ENCODE measurements at places on chromosomes 7 and 10. TPM values are rescaled to one million over a fixed set of nuclear protein-coding genes. Genes with fewer than 3 reads are reported as not detected.

DNA sequence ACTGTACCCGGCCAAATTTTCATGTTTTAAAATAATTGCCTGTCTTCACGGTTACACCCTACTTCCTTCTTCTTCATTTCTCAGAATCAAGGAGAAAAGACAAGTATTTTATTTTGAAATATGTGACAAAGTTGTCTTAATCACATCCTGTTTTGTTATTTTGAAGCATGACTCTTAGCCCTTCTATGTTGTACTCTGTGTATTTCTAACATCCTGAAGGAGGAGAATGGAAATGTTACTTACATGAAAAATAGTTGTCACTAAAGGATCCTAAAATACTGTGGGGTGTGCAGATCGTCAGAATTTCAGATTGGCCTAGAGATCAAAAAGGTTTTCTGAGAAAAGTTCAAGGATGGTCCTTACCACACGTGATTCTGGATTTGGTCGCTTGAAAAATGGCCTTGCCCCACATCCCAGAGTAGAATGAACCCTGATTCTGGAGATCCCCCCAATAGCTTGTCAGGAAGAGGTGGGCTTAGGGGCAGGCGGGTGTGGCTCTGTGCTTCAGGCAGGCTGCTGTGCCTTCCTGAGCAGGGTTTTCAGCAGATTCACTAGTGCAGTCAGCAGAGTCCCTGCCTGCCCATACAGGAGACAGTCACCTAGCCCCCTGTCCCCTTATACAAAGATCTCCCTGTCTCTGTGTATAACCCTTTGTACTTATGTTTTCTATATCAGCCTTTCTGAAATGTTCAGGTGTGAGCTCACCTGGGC lies 8.6 kb downstream of the UPP1 start:
- H3K4me1 ChIP-seq = peaks cover 53% of the 10 kb centered on the region
- H3K27ac ChIP-seq = peak overlapping the region; percentile 29
- no peaks in the 10 kb centered on the region for H3K27me3 ChIP-seq
- H3K36me3 ChIP-seq = peaks cover 70% of the 10 kb centered on the region
- no peak for DNase-seq
- no peak overlapping the region for H3K4me3 ChIP-seq

GRCh38 chr10:42951486-42952251 lies 125.2 kb upstream of the RET start:
- peaks cover 13% of the 10 kb centered on the region for H3K27me3 ChIP-seq
- H3K27ac ChIP-seq = no peak overlapping the region
- H3K4me1 ChIP-seq = peaks cover 15% of the 10 kb centered on the region

DNA sequence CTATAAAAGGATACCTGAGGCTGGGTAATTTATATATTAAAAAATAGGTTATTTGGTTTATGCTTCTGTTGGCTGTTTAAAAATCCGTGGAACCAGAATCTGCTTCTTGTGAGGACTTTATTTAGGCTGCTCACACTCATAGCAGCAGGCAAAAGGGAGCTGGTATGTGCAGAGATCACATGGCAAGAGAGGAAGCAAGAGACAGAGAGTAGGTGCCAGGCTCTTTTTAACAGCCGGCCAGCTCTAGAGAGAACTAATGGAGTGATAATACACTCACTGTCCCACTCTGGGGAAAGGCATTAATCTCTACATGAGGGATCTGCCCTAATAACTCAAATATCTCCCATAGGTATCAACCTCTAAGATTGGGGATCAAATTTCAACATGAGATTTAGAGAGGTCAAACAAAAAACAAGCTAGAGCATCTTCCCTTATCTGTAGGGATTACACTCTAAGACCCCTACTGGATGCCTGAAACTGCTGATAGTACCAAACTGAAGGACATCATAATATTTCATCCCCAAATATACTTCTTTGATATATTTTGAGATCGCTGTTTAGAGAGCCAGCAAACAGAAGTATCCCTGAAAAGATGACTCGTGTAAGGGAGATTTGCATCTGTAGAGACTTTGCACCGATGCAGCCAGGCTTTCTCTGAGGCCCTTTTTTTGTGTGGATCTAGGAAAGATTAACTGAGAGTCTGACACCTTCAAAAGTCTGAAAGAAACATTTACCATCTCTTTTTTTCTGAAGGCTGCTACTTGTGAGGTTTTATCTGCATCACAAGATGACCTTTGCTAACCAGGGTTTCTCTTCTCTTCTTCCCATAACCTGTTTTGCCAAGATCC lies 717.0 kb upstream of the MBL2 start:
- H3K27ac ChIP-seq = no peak overlapping the region
- no peaks in the 10 kb centered on the region for H3K4me1 ChIP-seq
- no peaks in the 10 kb centered on the region for H3K36me3 ChIP-seq
- H3K27me3 ChIP-seq = no peaks in the 10 kb centered on the region
- no peak for DNase-seq

- H3K27ac ChIP-seq = no peak overlapping the region
- no peaks in the 10 kb centered on the region for H3K27me3 ChIP-seq
- DNase-seq = no peak
- peaks cover 10% of the 10 kb centered on the region for H3K4me1 ChIP-seq
Measured at GRCh38 chr10:34962866-34963265, 127.3 kb downstream of the CUL2 start.

DNA sequence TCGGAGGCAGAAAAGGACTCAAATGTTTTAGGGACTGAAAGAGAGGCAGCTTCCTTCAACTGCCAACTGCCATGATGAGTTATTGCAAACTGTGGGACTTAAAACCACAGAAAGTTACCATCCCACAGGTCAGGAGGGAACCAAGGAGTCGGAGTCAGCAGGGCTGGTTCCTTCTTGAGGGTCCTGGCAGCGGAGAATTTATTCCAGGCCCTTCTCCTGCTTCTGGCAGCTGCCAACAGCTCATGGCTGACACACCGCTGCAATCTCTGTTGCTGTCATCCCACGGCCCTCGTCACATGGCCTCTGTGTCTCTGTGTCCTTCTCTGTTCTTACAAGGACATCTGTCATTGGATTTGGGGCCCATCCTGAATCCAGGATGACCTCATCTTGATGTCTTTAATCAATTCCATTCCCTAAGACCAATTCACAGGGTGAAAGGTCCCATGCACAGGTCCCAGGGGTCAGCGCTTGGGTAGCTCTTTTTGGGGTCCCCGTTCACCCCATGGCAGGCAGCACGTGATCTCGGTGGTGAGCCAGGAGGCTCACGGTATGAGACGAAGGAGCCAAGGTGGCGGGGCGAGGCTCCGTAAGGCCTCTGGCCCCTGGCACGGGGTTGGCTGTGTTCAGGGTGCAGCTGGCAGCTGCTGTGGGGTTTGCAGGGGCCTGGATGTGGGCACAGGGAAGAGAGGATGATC lies 27.4 kb upstream of the PSMG3 start:
- no peak for DNase-seq
- H3K4me1 ChIP-seq = no peaks in the 10 kb centered on the region
- H3K36me3 ChIP-seq = no peaks in the 10 kb centered on the region
- no peak overlapping the region for H3K4me3 ChIP-seq

DNA sequence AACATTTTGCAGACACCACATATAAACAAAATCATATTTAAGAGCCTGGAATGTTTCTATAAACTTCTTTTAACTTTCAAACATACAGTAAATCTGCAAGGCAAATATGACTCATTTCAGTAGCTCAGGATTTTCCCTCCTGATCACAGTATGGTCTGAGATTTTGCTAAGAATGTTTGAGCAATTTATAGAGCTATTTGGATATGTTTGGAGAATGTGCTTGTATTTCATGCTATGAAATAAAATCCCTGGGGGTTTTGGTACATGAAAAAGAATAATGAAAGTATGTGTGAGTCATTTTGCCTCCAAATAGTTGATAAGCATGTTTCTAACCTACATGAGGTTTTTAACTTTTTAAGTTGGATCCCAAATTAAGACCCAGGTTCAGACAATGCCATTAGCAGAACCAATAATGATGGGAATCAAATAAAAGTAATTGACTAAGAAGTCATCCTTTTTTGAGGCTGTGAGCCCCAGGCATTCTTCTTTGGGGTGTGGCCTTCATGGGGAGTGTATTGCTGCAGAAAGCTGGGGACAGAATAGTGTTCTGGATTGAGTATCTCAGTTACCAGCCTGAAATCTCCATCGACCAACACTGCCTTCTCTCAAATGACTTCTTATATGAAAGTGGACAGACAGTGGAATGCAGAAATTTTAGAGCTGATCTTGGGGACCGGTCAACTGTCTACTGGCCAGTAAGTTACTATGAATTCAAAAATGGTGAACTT lies 66.1 kb upstream of the AGBL3 start:
- H3K27ac ChIP-seq = no peak overlapping the region
- no peak for DNase-seq
- no peaks in the 10 kb centered on the region for H3K27me3 ChIP-seq
- no peaks in the 10 kb centered on the region for H3K36me3 ChIP-seq
- no peak overlapping the region for H3K4me3 ChIP-seq

The SPACDR gene
- total RNA-seq = 1.7 TPM

DNA sequence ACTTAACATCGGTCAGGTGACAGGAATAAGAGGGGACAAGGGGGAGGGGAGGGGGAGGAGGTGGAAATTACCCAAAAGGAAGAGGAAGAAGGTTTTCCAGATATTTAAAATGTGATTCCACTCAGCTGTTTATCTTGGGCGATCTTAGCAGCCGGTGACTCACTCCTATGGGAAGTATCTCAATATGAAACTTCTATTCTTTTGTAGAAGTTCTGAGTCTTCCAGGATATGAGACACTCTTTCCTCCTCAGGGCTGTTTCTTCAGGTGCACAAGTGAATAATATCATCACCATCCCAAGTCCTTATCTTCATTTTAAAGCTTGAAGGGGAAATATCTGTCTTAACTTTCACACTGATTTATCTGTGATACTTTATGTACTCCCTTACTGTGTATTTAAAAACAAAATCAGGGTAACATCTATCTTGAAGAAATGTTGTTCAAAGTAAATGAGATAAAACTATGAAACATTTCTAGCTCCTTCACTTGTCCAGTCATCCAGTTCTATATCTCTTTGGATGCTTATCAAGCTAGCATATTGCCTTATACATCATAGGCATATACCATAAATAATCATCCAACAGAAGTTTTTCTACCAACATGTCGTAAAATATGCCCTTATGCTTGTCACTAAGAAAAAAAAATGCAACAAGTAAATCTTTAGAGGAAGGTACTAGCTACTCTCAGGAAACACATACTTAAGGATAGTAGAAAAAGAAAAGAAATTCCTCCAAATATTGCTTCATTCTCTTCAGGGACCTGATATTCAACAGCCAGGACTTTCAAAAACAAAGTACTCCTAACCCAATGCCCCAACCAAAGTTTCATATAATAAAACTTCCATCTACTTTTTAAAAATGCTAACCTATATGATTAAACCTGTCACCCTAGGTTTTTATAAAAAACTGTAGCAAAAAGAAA lies 13.7 kb downstream of the DOCK4 start:
- no peak overlapping the region for H3K4me3 ChIP-seq
- H3K27ac ChIP-seq = no peak overlapping the region
- no peaks in the 10 kb centered on the region for H3K27me3 ChIP-seq
- peaks cover 28% of the 10 kb centered on the region for H3K4me1 ChIP-seq

GRCh38 chr7:68706291-68706690 lies 892.0 kb upstream of the AUTS2 start:
- no peak overlapping the region for H3K4me3 ChIP-seq
- H3K27ac ChIP-seq = no peak overlapping the region
- no peaks in the 10 kb centered on the region for H3K36me3 ChIP-seq
- H3K4me1 ChIP-seq = no peaks in the 10 kb centered on the region
- no peaks in the 10 kb centered on the region for H3K27me3 ChIP-seq
- DNase-seq = no peak

GRCh38 chr7:41715000-41715399 lies 12.1 kb upstream of the INHBA start:
- H3K36me3 ChIP-seq = no peaks in the 10 kb centered on the region
- no peak for DNase-seq
- no peaks in the 10 kb centered on the region for H3K27me3 ChIP-seq
- H3K27ac ChIP-seq = no peak overlapping the region

The SNX8 gene
- total RNA-seq = 43.1 TPM

DNA sequence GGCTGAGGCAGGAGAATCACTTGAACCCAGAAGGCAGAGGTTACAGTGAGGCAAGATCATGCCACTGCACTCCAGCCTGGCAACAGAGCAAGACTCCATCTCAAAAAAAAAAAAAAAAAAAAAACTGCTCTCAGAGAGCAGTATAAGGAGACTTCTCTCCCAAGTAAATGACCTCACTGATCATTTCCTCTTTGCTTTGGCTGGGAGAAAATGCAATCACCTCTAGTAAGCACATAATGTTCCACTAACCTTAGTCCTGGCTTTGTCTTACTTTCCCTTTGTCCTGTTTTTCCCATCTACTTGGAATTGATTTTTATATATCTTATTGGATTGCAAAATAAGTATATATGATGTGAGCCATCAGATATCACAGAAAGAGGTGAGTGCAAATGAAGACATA lies 2.5 kb downstream of the SLC25A13 start:
- H3K27me3 ChIP-seq = no peaks in the 10 kb centered on the region
- no peaks in the 10 kb centered on the region for H3K36me3 ChIP-seq
- no peak for DNase-seq
- no peak overlapping the region for H3K4me3 ChIP-seq

- H3K36me3 ChIP-seq = no peaks in the 10 kb centered on the region
- H3K4me3 ChIP-seq = no peak overlapping the region
- no peaks in the 10 kb centered on the region for H3K27me3 ChIP-seq
- no peaks in the 10 kb centered on the region for H3K4me1 ChIP-seq
Measured at GRCh38 chr7:44736896-44737295, 11.8 kb upstream of the ZMIZ2 start.

The TBXAS1 gene
- 92.6 TPM for total RNA-seq

DNA sequence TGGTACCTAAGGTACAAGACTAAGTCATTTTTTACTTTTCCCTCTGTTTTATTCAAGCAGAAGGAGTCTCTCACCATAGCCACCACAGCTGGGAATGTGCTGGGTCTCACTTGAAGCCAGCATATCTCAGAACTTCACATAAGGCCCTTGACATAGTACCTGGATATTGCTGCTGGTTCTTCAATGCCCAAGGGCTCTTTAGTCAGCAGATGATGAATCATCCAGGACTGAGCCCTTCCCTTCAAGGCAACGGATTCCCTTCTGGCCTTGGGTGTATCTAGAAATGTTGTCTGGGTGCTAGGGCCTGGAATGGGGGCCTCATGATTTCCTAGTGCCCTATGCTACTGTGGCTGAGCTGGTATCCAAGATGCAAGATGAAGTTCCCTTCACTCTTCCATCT lies 93.9 kb downstream of the ADCYAP1R1 start:
- H3K4me3 ChIP-seq = no peak overlapping the region
- no peak overlapping the region for H3K27ac ChIP-seq
- peaks cover 20% of the 10 kb centered on the region for H3K27me3 ChIP-seq
- H3K4me1 ChIP-seq = no peaks in the 10 kb centered on the region
- H3K36me3 ChIP-seq = no peaks in the 10 kb centered on the region
- no peak for DNase-seq

DNA sequence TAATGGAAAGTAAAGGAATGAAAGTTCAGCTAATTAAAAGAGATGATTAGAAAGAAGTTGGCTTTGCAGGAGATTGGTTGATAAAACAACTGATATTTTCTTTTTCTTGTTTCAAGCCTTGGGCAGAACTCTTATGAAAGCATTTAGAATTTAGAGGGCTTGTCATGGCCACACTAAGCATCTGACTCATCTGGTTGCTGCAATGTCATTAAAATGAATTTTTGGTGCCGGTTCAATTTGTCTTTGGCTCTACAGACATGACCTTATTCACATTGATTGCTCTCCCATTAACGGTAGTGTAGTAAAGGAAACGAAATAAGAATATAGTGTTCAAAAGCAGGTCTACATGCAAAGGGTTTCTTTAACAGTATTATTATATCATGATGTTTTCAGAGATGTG lies 1012.4 kb upstream of the C7orf33 start:
- no peak overlapping the region for H3K4me3 ChIP-seq
- H3K27ac ChIP-seq = no peak overlapping the region
- DNase-seq = no peak
- no peaks in the 10 kb centered on the region for H3K27me3 ChIP-seq
- no peaks in the 10 kb centered on the region for H3K4me1 ChIP-seq

Measured in lower lobe of right lung (tissue), 2 donors.